ENCODE measurements at places on chromosomes 1 and 21.

DNA sequence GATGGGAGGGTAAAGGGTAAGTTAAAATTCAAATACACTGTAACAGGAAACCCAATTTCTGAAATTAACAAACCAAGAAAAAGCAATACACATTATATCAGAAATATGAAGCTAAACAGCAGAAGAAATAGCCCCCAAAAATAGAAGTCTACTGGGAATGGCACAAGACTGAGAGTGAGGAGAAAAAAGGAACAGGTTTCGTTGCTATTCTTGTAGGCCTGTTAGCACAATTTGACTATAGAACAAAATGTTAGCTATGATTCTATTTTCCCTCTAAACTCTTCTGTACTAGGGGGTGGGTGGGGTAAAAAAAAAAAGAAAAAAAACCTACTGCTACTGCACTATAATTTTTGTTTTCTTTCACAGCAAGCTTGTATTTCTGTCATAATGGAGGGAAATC lies 12.5 kb downstream of the RBBP5 start:
- H3K4me3 ChIP-seq: no peak overlapping the region
- no peak for DNase-seq
- H3K27me3 ChIP-seq: no peaks in the 10 kb centered on the region
- peaks cover 3% of the 10 kb centered on the region for H3K4me1 ChIP-seq
- H3K27ac ChIP-seq: no peak overlapping the region

DNA sequence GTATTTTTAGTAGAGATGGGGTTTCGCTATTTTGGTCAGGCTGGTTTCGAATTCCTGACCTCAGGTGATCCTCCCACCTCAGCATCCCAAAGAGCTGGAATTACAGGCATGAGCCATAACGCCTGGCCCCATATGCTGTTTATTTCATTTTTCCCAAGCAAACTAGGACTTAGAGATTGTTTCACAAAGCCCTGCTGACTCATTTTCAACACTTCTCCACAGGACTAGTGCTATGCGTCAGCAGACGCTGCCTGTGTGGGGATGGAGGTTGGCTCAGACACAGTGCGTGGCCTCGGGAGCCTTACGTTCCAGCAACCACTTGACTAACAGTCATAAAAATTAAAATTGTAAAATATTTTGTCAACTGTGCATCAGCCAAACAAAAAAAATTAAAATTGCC lies 22.7 kb downstream of the PKNOX1 start:
- H3K27me3 ChIP-seq: no peaks in the 10 kb centered on the region
- peak; percentile 33 for DNase-seq
- no peak overlapping the region for H3K27ac ChIP-seq
- H3K36me3 ChIP-seq: peaks cover 9% of the 10 kb centered on the region
- no peak overlapping the region for H3K4me3 ChIP-seq
- H3K4me1 ChIP-seq: peaks cover 3% of the 10 kb centered on the region

GRCh38 chr1:167911413-167911812 lies 2.5 kb downstream of the ADCY10 start:
- H3K4me3 ChIP-seq: no peak overlapping the region
- peaks cover 5% of the 10 kb centered on the region for H3K27me3 ChIP-seq
- H3K27ac ChIP-seq: no peak overlapping the region
- H3K36me3 ChIP-seq: no peaks in the 10 kb centered on the region

DNA sequence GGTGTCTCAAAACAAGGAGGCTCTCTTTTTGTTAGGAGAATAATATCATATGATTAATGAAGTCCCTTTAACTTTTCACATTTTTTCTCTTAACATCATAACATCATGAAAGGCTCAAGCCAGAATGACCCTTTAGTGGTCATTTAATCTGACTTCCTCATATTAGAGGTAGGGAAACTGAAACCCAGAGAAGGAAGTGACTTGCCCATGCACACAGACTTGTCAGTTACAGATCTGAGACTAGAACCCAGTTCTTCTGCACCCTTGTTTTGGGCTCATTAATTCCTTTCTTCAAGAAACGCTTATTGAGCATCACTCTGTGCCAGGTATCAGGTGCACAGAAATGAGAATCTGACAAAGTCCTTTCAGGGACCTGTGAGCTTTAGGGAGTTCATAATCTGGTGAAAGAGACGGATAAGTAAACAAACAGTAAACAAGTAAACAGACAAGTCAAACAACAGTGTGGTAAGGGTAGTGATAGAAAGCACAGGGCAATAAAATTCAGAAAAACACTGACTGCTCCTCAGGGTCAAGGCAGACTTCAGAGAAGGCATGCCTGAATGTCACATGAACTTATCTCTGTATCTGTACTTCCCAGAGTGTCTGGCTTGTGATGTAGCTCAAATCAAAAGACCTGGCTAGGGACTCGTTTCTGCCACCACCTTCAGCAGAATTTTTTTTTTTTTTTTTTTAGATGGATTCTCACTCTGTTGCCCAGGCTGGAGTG lies 38.3 kb upstream of the OSBPL9 start:
- no peak overlapping the region for H3K4me3 ChIP-seq
- H3K27me3 ChIP-seq: no peaks in the 10 kb centered on the region
- no peaks in the 10 kb centered on the region for H3K36me3 ChIP-seq
- no peak overlapping the region for H3K27ac ChIP-seq
- H3K4me1 ChIP-seq: peaks cover 14% of the 10 kb centered on the region
- DNase-seq: no peak

DNA sequence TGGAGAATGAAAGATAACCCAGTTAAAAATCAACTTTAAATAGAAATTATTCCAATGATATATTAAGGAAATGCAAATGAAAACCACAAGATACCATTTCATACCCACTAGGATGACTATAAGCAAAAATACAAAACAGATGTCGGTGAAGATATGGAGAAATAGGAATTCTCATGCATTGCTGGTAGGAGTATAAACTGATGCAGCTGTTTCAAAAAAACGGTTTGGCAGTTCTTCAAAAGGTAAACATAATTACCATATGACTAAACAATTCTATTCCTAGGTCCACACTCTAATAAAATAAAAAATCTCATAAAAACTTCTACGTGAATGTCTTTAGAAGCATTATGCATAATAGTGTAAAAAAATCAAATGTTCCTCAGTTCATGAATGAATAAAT lies 763.3 kb upstream of the BRINP3 start:
- H3K27ac ChIP-seq: no peak overlapping the region
- no peak overlapping the region for H3K4me3 ChIP-seq
- no peaks in the 10 kb centered on the region for H3K27me3 ChIP-seq
- DNase-seq: no peak

DNA sequence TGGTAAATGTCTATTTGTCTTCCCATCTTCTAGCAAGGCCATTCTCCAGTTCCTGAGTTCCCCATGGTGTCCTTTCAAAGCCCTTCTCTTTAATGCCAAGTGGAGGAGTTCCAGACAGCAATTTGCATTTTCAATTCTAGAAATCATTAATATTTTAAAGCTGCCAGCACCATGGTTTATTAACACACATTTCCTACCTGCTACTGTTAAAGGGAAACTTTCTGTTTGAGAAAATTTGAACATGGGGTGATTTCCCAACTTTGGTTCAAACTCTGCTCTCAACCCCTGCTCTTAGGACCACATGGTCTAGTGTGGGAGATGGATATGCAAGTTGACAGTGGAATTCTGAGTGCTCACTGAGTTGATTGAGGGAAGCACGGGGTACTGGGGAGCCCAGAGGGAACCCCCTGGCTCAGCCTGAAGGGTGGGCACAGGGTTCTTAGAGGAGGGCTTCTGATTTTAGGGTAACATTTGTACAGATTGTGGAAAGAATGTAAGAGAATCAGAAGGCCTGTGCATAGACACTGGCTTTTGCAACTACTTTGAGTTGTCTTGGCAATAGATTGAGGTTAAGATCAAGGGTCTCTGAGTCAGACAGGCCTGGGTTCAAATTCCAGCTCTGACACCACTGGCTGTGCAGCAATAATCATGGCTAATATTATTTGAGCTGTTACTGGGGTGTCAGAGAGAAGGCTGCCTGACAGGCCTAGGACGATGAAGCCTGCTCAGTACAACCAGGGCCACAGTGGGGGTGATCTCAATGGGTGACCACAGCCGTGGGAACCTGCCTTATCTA lies 97.8 kb downstream of the BEND5 start:
- no peak overlapping the region for H3K27ac ChIP-seq
- no peaks in the 10 kb centered on the region for H3K4me1 ChIP-seq
- H3K4me3 ChIP-seq: no peak overlapping the region
- peaks cover 18% of the 10 kb centered on the region for H3K27me3 ChIP-seq

- no peak overlapping the region for H3K4me3 ChIP-seq
- H3K36me3 ChIP-seq: no peaks in the 10 kb centered on the region
- H3K27me3 ChIP-seq: peaks cover 5% of the 10 kb centered on the region
- no peak overlapping the region for H3K27ac ChIP-seq
Measured at GRCh38 chr1:207691841-207692240, 46.9 kb downstream of the CR1L start.

DNA sequence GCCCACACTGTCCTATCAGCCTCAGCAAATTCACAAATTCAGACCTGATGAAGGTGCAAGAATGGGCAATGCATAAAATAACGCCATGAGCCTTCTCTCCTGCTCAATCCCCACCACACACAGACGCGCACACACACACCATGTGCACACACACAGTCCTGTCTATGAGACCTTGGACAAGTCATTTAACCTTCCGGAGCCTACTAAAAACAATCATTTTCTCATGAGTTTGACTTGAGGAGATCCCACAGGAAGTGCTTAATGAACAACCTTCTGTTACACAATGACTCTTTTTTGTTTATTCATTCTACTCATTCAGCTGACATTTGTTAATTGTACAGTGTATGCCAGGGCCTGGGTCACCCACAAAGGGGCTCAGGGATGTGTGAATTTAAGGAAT lies 125.4 kb downstream of the EDEM3 start:
- no peaks in the 10 kb centered on the region for H3K4me1 ChIP-seq
- no peak overlapping the region for H3K4me3 ChIP-seq
- no peak overlapping the region for H3K27ac ChIP-seq
- H3K27me3 ChIP-seq: no peaks in the 10 kb centered on the region

Measured in activated CD4-positive, alpha-beta T cell treated with anti-CD3 and anti-CD28 coated beads for 36 hours (primary cell).